Stimulated activated CD4-positive, alpha-beta T cell treated with anti-CD3 and anti-CD28 coated beads, Interleukin-2, amount 100 ng/mL, for 24 hours (primary cell): ENCODE measurements at places on chromosomes 6 and 20.

- DNase-seq: no peak
These were observed 95.6 kb upstream of the RALGAPA2 start for GRCh38 chr20:20808016-20808415.

GRCh38 chr6:40393641-40394040, 193.5 kb downstream of the LRFN2 start:
- no peak for DNase-seq

DNA sequence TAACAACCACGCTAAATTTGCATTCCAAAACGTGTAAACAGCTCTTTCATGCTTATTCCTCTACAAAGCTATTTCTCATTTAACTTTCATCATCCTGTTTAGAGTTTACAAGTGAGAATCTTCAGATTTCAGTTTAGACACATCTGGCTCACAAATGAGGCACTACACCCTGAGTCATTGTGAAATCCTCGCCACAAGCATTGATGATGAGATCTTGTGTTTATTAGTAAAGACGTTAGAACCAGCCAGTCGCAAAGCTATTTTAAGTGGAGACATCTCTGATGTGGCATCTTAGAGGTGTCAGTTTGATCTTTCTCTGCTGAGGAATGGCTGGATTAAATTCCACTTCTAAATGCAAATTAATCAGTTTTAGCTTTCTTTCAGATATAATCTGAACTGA, 8.3 kb upstream of the ISM1 start:
- no peak for DNase-seq

GRCh38 chr6:109321752-109322151, 60.5 kb downstream of the CD164 start:
- no peak for DNase-seq

- DNase-seq: peak; percentile 8
These were observed 535 bp downstream of the NKAIN2 start for GRCh38 chr6:123804014-123804786.

DNA sequence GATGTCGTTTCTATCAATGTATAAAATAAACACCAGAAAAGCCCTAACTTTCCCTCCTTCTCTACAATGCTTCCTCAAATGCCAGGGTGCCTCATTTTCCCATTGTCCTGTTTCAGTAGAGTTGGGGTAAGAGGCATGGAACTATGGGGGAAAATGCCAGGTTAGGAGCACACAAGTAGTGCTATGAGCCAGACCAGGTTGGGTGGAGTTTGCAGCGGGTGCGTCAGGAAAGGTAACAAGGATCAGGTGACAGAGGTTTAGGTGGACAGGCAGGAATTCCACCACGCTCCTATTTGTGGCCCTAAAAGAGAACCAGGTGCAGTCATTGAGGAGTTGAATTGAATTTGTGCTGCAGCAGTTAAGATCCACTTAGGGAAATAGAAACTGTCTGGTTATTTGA, 36.5 kb downstream of the SYTL3 start:
- no peak for DNase-seq

DNA sequence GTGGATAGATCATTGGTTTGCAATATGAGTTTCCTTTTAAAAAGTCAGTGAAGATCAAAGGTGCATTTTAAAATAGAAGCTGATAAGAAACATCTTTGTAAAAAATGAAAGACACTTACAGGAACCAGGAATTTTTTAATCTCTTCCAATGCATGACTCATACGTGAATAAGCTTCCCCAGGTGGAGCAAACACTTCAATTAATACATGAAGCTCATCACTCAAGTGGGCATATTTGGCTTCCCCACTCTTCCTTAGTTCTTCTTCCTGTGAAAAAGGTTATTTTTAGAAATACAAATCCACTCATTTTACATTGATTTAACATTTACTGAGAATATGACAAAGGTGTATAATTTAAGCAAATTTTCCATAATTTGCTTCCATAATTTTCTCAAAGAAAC, 308.1 kb downstream of the KHDRBS2 start:
- no peak for DNase-seq

DNA sequence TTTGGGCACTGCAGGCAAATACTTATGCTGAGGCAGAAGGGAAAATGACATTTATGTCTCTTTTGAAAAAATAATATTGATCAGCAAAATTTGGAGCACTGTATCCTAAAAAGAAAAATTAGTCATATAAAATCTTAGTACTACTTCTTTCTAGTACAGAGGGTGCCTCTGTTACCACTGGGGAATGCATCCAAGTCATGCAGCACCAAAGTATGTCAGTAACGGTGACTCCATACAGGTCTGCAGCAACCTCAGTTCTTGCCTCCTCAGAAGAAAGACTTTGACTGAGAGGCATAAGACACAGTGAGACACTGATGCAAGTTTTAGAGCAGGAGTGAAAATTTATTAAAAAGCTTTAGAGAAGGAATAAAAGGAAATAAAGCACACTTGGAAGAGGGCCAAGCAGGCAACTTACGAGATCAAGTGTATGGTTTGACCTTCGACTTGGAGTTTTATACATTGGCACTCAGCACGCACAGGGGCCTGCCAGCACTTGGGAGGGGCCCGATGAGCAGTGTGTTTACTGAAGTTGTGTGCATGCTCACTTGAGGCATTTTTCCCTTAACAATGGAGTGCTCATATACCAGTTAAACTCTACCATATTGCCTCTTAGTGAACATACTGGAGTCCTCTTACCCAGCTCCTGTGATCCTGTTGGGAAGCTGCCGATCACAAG, 1244.8 kb downstream of the EPHA7 start:
- DNase-seq: no peak

GRCh38 chr6:20909621-20910020, 375.4 kb downstream of the CDKAL1 start:
- no peak for DNase-seq
